C1 segment of cervical spinal cord (tissue), 14 donors: ENCODE measurements at places on chromosomes 1 and 21.

GRCh38 chr1:210298296-210298695 is 30.4 kb upstream of the HHAT start:
- DNase-seq: no peak

- no peak for DNase-seq
Observed at GRCh38 chr1:113978863-113979702, at the start of gene OLFML3. TSS of gene OLFML3 (plus strand) at chr1:113979474. CDS start at chr1:113979517, 43 bp downstream.

DNA sequence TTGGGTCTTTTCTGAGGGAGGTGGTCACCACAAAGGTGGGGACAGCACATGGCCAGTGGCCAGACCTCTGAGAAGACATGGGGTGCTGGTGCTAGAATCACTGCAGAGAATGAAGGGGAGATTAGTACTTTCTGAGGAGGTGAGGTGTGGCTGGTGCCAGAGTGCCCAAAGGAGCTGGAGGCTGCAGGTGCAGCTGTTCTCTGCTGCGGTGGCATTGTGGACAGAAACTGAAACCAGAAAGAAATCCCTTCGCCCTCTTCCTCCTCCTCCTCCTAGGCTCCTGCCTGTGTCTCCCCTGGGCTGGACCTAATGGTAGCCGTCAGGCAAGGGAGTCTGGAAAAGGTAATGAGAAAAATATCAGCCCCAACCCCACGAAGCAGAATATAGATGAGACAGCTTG is 261.7 kb downstream of the TM2D1 start:
- DNase-seq: no peak

DNA sequence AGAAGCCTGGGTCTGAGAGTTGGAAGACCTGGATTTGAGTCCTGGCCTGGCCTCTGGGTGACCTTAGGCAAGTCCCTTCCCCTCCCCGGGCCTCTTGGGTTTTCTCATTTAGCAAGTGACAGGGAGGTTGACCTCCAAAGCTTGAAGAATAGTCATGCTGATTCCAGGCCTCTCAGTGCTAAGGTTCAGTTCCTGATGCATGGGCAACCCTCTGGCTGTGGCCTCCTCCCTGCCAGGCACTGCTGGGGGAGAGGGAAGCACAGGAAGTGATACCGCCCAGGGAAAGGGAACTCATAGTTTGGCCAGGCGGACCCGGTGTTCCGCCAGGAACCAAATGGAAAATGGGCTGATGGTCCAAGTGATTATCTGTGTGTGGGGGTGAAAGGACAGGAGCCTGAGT is 23.6 kb upstream of the WASF2 start:
- no peak for DNase-seq

- DNase-seq: no peak
Observed at GRCh38 chr1:234498448-234499118, 19.6 kb upstream of the TARBP1 start.

- DNase-seq: no peak
Observed at GRCh38 chr1:87963556-87963955, 634.9 kb downstream of the LMO4 start.

DNA sequence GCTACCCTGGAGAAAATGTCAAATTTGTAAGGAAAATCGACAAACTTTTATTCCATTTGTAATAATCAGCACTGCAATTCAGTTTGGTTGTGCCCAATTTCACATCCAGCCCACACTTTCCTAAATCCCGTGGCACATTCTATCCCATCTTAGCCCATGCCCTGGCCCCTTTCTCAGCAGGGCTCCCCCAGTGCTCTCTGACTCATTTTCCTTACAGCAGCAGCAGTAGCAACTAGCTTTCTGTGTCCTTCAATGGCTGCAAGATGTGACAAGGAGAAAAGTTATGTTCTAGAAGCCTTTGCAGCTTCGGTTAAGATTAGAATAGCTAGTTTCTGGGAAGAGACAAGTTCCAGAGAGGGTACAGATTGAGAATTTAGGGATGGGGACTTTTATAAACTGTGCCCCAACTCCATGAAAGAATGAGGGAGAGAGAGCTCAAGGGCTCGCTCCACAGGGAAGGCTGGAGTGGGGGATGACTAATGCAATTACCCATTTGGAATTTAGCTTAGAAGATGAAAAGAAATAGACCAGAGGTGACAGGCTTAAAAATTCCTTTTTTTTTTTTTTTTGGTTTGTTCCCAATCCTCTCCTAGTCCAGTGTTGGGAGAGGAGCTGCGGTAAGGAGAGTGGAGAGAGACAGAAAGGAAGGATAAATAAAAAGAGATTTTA is 47.0 kb upstream of the POU2F1 start:
- DNase-seq: no peak

DNA sequence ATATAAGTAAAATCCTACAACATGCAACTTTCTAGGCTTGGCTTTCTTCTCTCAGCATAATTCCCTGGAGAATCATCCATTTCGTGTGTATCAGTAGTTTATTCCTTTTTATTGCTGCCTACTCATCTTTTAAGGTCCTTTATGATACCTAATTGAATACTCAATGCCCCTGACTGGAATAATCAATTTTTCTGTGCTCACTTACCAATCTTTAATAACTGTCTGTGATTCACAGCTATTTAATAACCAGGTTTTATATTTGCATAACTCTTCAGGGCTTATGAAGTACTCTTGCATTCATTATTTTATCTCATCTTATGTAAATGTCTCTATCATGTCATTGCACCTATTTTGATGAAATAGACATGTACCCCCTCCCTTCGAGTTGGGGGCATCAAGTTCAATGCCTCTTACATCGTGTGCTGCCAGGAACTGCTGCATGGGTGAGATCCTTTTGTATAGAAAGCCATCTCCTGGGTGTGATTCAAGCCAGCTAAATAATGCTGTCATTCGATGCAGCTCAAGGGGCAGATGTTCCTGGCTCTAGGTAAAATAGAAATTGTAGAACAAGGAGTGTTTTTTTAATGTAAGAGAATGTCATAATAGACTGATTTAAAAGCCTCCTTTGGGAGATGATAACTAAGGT is 222.7 kb downstream of the SLC35F3 start:
- DNase-seq: no peak

GRCh38 chr1:54614024-54614423 is 9.3 kb downstream of the FAM151A start:
- no peak for DNase-seq

GRCh38 chr1:236090741-236091147 is 25.9 kb upstream of the NID1 start:
- DNase-seq: no peak

GRCh38 chr21:41961282-41961701 is 7.5 kb upstream of the C2CD2 start:
- no peak for DNase-seq

DNA sequence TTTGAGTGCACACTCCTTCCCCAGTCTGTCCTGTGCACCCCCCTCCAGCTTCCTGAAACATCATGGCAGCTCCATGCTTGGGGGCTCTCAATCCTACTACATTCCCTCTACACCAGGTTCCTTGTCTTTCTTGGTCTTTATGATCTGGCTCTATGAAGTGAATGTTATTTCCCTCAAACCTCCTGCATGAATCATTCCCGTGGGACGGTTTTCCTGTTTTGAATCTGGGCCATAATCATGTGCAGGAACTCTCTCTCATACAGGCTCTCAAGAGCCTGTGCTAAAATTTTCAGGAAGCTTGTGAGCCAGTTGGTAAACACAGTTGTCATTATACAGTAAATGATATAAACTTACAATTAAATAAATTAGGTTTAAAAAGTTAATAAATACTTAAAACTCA is 89.8 kb upstream of the KCNE2 start:
- DNase-seq: no peak

- no peak for DNase-seq
Observed at GRCh38 chr21:44704636-44705001, 6.8 kb downstream of the TSPEAR start.

DNA sequence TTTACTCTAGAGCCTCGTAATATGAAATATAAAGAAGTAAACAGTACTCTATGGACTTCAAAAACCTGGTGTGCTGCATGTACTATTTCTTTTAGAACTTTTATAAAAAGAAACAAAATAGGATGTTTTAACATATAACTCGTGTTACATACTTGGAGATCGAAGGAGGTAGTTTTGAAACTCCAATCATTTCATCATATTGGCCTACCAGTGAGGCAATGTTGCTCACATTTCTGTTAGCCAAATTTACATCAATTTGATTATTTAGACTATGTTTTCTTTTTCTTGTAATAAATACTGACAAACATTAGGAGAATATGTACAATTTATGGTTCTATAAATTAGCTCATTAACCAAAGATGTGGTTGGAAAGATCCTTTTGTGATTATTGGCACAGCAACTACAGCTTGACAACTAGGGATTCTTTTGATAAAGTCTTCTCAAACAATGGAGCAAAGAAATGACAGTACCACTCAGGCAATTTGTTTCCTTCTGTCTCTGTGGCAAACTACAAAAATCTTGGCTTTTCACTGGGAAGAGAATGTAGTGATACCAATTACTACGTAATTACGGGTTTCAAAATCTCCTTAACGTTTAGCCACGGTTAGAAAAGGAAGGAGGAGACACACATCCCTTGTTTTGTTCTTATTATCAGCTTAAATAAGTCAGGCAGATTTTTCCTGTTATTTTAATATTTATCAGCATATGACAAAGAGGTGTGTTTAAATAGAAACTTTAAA is 266.6 kb upstream of the SGIP1 start:
- no peak for DNase-seq

GRCh38 chr1:241536304-241536703 is 4.1 kb downstream of the KMO start:
- no peak for DNase-seq

DNA sequence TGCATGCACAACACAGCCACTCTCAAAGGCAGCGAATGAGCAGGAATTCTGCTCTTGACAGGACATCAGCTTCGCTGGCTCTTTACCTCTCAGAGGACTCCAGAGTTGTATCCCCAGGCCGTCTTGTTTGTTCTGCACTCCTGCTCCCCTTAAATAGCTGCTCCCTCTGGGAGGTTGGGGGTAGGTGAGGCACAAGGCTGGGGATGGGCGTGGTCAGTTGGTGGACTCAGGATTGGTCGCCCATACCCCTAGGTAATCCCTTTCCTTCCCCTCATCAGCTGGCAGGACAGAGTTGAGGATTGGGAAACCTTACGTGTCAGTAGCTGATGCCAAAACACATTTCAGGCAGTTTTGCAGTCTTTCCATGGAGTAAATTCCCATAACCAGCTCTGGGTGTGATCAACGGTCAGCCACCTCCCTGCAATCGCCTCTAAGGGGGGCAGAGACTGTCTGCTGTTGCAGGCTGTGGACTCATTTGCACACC is at the start of gene PLA2G2A:
Gene PLA2G2A (minus strand): TSS at position 125 of the 484 bp plus-strand sequence. CDS start 845 bp downstream, outside the sequence.
- DNase-seq: no peak

DNA sequence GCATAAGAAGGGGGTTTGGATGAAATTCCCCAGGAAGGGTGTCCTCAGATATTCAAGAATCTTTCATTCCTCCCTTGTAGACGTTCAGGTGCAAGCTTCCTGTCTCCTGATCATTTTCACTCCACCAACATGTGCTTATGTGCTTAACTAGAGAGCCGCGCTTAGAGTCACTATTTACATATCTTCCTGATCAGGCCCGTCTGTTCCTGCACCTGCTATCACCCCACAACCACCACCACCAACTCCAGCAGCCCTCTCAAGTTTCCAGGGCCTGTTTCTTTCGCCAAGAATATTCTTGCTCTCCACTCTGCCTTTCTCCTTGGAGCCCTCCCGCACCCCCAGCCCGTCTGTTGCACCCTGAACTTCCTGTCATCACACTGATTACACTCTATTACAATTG is 113.4 kb downstream of the SPSB1 start:
- DNase-seq: no peak

DNA sequence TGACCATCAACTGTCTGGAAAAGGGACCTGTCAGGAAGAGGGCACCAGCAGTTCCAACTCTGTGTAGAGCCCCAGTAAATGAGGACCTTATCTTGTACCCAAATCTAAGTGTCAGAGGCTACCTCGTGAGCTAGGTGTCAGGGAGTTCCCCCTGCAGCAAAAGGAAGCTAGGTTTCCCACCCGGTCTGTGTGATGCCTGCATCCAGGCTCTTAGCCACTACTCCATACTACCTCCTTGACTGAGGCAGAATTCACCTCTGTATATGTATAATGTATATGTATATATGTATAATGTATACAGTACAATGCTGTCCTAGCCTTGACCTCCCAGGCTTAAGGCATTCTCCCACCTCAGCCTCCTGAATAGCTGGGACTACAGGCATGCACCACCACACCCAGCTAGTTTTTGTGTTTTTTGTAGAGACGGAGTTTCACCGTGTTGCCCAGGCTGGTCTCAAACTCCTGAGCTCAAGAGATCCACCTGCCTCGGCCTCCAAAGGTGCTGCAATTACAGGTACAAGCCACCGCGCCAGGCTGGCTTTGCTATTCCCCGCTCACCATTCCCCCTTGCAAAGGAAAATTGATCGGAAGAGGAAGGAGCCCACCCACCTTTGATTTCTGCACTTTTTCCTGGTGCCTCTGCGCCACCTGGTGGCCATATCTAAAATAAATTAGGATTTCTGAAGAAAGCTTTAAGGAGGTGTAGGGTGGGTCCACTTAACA is 15.7 kb upstream of the LUZP1 start:
- no peak for DNase-seq

- DNase-seq: no peak
Observed at GRCh38 chr1:224749916-224750315, 133.8 kb downstream of the CNIH3 start.

GRCh38 chr1:97209381-97209957 is 487.9 kb downstream of the PTBP2 start:
- DNase-seq: no peak

- DNase-seq: no peak
Observed at GRCh38 chr1:5765997-5766913, 226.0 kb downstream of the NPHP4 start.

DNA sequence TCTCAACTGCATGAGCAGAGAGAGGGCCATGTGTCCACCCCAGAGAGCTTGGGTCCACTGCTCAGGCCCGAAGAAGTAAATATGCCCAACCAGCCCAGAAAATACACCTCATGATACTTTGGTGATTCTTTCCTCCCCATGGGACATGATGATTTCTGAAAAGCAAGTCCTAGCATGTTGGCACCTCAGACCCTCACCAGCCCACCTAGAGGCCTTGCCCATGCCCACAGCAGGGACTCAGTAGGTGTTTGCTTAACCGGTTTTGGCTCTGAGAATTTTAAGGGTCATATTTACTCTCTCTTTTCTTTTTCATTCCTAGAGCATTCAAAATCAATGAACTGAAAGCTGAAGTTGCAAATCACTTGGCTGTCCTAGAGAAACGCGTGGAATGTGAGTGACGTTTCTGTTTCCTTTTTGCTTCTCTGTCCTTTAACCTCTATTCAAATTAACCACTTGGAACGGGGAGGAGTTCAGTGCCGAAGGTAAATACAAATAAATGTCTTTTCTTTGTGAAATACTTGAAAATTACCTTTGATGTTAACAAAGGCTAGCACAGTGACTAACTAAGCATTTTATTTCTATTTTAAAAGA is 79.7 kb downstream of the PDE9A start:
- DNase-seq: no peak

DNA sequence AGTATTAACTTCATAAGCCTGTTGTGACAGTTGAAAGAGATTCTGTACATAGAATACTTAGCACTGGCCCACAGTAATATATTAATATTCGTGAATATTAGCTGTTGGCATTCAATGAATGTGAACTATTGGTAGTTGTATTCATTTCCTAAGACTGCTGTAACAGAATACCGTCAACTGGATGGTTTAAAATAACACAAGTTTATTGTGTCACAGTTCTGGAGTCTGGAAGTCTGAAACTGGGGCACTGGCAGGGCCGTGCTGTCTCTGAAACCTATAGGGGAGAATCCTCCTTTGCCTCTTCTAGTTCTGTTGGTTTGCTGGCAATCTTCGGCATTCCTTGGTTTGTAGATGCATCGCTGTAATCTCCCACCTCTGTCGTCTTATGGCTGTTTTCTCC is 47.5 kb downstream of the OLFML3 start:
- DNase-seq: no peak
